Dorsolateral prefrontal cortex (tissue), 122 donors: ENCODE measurements at places on chromosomes 2 and 18. TPM values are rescaled to one million over a fixed set of nuclear protein-coding genes. Genes with fewer than 3 reads are reported as not detected.

Gene CDKL4
- 0.82 TPM for total RNA-seq

Gene REG3G
- not detected for total RNA-seq

Gene CYP26B1
- total RNA-seq, result 11.1 TPM

- DNase-seq, result no peak
Observed at GRCh38 chr2:23574919-23575654, 190.1 kb downstream of the KLHL29 start.

DNA sequence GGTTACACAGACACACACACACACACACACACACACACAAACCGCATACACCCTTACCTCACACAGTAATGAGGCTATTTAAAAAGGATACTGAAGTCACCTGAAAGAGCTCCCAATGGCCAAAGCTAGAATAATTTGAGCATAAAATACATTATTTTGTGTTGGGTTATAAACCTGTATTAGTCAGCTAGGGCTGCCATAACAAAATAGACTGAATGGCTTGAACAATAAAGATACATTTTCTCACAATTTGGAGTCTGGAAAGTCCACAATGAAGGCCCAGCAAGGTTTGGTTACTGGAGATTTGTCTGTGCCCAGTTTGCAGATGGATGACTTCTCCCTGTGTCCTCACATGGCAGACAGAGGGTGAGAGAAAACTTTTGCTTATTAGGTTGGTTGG lies 605.4 kb upstream of the REG3G start:
- no peak for DNase-seq

DNA sequence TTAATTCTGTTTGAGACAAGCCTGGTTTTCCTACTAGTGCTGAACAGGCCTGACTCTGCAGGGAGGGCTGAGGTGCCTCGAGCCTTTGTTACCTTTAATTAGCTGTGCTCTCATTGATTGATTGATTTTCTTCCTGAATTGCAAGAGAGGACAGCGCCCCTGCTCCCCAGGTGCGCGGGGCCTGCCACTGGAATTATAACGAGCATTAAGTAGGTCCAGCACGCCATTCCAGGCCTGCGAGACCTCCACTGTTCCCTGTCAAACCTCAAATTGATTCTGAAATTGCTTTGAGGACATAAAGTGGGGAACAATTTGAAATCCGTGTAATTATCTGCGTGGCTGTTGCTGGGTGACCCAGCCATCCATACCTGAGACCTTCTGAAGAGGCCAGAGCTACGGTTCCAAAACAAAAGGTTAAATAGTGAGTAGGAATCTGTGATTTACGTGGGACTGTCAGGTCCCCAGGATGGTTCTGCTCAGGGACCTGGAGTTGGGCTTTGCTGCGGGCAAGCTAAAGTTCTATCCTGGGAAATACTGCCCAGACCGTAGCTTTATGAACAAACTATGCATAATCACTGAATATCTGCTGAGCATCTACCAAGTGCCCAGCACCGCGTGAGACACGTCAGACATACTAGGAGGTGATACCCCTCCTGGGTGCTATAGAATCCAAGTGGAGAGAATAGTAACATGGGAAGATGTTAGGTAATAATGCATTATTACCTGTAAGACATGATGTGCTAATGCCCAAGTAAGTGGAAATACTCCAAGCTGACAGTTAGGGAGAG lies 104.1 kb downstream of the ZBTB7C start:
- DNase-seq, result no peak

GRCh38 chr2:175414191-175414881 lies 232.8 kb upstream of the ATP5MC3 start:
- DNase-seq, result no peak
